Fibroblast of villous mesenchyme (primary cell): ENCODE measurements at places on chromosomes 1 and 21. TPM values are rescaled to one million over a fixed set of nuclear protein-coding genes. Genes with fewer than 3 reads are reported as not detected.
A peak's percentile ranks its signal among the peaks of the same experiment; 100 is the strongest.

- DNase-seq = peak; percentile 95
These were observed 271.6 kb downstream of the TM2D1 start for GRCh38 chr1:61453111-61453961.

Gene TNFRSF1B
- 8.7 and 25.9 TPM in 2 replicates for total RNA-seq

DNA sequence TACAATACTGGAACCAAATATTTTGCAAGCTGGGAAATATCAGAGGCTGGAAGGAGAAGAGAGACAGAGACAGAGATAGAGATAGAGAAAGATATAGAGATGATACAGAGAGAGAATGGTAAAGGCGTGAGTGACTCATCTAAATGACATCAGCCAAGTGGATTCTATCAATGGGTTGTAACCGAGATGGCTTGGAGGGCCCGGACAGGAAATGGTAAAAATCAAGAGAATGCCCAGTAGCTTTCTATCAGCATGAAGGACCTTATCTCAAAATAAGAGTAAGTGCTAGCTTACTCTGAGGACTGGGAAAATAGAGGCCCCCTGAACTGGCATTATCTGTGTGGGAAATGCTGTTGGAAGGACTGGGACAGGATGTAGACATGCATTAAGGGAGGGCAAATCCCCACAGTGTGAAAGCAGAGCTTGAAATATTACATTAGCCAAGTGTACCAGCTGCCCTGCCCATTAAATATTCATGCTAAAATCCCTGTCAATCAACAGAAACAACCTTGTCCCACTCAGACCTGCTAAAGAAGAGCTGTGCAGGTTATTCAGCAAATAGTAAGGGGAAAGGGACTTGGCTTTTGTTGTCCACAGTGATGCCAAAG, 76.6 kb upstream of the ZNF644 start:
- DNase-seq = no peak

- no peak for DNase-seq
These were observed 3.7 kb downstream of the LYPLAL1 start for GRCh38 chr1:219177363-219177762.

- no peak for DNase-seq
These were observed 12.2 kb downstream of the PTCH2 start for GRCh38 chr1:44830900-44831304.

- DNase-seq = no peak
These were observed 576.9 kb upstream of the PTBP2 start for GRCh38 chr1:96144636-96145035.

GRCh38 chr1:206637605-206638004, 2.3 kb downstream of the DYRK3 start:
- DNase-seq = no peak

- DNase-seq = no peak
These were observed 4.6 kb downstream of the MTARC1 start for GRCh38 chr1:220791285-220791684.

GRCh38 chr1:181126871-181127587, 38.5 kb downstream of the IER5 start:
- peak; percentile 37 for DNase-seq

Gene CLCA1
- total RNA-seq = under 0.01 TPM in 1 of 2 replicates, not detected in the other

DNA sequence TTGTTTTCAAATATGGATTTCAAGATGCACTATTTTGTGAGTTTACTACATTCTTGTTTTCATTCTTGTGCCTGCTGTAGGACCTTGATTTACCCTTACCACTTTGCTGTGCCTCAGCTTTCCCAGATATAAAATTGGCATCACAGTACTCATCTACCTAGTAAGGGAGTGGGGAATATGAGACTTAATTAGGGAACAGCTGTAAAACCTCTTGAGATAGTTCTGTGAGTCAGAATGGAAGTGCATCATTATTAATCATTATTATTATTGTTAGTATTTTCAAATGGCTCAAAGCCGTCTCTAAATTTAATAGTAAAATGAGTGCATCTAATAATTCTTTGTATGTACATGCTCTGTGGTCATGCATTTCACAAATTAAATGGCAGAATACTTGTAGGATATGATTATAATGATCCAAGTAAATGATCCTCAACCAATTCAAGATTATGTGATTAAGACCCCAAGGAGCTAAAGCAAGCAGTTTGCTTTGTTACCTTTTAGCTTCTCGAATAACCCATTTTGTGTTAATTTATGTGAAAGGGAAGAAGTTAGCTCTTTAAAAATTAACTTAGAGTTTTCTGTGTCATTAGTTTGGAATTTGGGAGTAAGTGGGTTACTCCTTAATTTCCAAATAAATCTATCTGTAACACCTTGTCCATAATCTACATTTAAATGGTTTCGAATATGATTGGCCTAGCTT, 155.4 kb downstream of the NFIA start:
- DNase-seq = no peak

Gene GNAT2
- under 0.01 and 0.43 TPM in 2 replicates for total RNA-seq

DNA sequence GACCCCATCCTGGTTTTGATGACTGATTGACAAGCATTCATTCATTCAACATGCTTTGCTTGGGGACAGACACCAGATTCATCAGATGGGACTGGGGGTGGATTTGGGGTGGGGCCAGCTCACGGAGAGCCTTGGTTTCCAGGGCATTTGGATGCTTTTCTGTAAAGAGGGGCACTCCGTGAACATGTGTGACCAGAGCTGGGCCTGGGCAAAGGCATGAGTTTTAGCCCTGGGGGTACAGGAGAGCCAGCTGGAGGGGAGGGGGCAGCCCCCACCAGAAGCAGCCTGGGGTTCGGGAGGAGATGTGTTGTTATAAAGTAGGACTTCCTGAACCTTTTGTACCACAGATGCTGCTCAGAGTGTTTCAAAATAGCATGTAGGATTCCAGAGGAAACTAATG, 99.7 kb downstream of the RIPK4 start:
- no peak for DNase-seq
